CD4-positive, alpha-beta T cell treated with Interferon alpha-2 for 1 hour (primary cell): ENCODE measurements at places on chromosomes 4 and X.

DNA sequence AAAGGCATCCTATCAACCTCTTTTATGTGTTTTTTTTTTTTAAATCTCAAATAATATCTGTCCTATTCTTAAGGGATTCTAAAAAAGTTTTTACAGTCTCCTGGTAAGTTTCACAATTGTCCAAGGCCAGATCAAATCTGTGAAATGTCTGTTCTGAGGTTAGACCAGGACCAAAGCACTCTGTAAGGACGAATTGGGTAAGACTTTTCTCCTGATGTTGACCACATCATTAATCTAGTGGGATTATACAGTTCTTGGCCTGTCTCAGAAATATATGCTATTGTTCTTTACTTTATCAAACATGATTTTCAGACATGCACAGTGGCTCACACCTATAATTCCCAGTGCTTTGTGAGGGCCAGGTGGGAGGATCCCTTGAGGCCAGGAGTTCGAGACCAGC, 45.8 kb upstream of the TMEM131L start:
- no peak for DNase-seq

- DNase-seq = no peak
These were observed 39.2 kb downstream of the TRIM2 start for GRCh38 chr4:153243468-153243867.

GRCh38 chr4:32140636-32141035, 1420.5 kb downstream of the PCDH7 start:
- DNase-seq = no peak

DNA sequence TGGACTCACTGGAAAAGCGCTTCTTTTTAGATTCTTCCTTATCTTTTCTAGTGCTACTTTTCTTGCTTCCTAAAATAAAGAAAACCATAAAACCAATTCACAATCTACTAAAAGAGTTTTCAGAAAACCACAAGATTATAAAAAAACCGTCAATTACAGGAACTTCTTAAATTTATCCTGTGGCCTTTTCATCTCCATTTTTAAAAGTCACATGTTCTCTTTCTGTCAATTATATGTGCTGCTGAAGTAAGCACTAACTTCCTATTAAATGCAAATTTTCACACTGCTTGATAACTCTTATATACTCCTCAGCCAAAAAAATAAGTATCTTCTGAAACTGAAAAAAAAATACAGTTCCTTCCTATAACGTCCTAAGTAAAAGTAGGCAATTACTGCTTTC, 32.8 kb downstream of the CENPC start:
- DNase-seq = no peak

GRCh38 chrX:46991664-46992063, 79.4 kb downstream of the JADE3 start:
- no peak for DNase-seq

DNA sequence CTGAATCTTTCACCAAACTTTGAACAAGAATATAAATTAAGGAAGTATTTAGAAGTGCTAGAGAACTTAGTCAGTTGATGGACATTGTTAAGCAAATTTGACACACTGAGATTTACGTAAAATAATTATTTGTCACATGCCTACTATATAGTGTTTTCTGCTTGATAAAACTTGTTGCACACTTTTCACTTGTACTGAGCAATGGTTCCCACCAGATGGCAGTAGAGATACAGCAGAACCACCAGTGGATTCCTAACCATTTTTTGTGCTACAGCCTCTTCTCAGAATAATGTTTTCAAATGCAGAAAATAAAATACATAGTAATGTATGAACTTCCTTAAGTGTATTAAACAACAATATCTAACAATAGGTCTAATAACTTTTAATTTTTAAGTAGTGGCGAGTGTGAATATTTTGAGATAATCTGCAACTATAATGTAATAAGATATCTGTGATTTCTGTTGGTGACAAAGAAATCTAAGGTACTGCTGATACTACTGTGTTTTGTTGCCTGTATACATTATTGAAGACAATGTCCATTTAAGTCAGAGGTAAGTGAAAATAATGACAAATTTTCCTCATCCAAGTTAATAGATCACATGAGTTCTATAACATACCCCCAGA, 81.2 kb downstream of the APOOL start:
- DNase-seq = peak; percentile 12

- no peak for DNase-seq
These were observed 57.7 kb upstream of the VEGFC start for GRCh38 chr4:176850436-176850835.

DNA sequence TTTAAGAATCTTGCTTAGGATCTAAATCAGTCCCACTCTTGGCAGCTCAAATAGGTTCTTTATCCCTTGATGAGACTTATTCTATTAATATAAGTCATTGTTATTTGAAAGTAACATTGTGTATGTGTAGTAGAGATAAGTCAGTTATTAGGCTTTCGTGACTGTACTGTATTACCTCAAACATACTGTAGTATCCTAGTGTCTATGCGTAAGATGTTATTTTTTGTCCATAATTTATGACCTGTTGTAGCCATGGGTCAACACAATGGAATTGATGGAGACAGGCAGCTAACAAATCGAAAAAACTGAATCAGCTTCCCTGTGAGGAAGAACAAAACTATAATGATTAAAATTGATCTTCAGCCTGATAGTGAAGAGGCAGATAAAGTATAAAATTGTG, 41.8 kb downstream of the CLCN3 start:
- DNase-seq = no peak

- DNase-seq = no peak
These were observed 22.5 kb downstream of the HNRNPH2 start for GRCh38 chrX:101430457-101431078.

GRCh38 chr4:56466910-56467283, 520 bp upstream of the SRP72 start:
- no peak for DNase-seq

DNA sequence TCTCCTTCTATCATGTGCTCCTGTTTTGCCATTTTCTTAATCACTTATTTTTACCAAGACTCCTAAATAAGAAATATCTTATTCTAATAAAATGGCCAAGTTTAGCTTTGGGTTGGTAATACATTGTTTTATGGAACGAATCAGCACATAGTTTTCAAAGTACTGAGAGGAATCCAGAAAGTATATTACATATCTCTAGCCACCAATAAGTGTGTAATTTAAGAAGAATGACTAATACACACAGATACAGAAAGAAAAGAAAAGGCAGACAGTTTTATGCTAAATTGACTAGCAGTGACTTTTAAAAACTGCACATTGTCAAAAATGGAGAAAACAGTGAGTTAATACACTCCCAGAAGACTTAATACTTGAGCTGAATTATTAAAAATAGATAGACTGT, 167.0 kb upstream of the IL15 start:
- DNase-seq = no peak

DNA sequence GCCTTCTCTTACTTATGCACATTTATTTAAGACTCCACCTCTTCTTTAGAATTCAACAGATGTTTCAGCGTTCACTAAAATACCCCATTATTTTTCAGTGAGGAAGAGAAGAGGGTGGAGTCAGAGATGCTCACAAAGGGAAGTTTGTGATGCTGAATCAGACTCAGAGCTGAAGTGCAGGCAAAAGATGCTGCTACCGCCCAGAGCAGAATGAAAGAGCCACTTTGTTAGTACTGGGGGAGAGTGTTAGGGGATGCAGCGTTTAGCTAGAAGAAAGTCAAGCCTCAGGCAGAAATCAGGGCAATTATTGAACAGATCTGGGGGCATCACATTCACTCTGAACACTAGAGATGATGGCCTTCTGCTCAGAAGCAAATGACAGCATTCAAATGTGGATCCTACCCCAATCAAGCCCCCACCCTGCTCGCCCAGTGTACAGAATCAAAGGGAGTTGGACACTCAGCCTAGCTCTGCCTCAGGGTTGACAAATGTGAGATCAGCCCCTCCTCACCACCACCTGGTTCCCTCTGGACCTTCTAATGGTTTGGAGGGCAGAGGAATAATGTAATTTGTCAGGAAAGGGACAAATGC, 138.3 kb downstream of the UNC5C start:
- DNase-seq = no peak

DNA sequence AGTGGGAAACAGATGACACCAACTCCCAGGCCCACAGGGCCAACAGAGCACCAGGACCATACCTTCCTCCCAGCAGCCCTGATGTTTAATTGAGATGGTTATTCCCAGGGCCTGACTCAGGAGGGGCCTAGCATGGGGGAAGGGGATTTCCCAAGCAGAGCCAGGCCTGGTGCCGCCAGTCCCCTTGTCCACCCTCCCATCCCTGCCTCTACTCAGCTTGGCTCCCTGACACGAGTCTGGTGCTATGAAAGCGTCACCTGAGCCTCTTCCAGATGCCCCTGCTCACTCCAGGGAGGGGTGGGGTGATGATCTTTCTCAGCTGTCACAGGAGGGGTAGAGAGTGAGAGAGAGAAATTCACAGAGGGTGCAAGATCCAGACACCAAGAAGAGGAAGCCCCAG, 72.7 kb downstream of the EFNB1 start:
- no peak for DNase-seq

GRCh38 chr4:79358438-79358837, 32.6 kb upstream of the NAA11 start:
- DNase-seq = no peak

- no peak for DNase-seq
These were observed 103.2 kb downstream of the VCX2 start for GRCh38 chrX:8067754-8068462.

DNA sequence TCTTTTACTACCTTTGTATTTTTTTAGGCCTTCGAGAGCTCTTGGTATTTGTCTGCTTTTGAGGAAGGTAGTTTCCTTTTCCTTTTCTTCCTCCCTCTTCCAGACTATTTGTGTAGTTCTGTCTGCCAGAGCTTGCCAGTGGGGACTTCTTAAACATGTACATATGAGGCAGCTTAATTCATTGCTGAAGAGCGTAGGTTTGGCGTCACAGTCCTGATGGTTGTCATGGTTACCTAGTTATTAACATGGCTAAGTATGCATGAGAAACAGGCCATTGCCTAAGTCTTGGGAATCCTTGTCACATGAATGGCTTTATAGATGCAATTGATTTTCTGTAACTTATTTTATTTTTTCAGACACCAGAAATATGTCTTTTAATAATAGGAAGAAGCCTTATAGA, 48.5 kb upstream of the ARMCX2 start:
- DNase-seq = no peak

- no peak for DNase-seq
These were observed 45.1 kb upstream of the HSD17B10 start for GRCh38 chrX:53479301-53479700.

GRCh38 chr4:118270492-118270891, 82.3 kb downstream of the PRSS12 start:
- peak; percentile 61 for DNase-seq

DNA sequence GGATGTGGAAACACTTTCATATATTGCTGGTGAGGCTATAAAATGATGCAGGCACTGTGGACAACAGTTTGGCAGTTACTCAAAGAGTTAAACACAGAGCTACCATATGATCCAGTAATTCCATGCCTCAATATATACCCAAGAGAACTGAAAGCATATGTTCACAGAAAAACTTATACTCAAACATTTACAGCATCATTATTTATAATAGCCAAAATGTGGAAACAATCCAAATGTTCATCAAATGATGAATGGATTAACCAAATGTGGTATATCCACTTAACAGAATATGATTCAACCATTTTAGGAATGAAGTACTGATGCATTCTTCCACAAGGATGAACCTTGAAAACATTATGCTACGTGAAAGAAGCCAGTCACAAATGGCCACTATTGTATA, 603.8 kb downstream of the IQCM start:
- no peak for DNase-seq

DNA sequence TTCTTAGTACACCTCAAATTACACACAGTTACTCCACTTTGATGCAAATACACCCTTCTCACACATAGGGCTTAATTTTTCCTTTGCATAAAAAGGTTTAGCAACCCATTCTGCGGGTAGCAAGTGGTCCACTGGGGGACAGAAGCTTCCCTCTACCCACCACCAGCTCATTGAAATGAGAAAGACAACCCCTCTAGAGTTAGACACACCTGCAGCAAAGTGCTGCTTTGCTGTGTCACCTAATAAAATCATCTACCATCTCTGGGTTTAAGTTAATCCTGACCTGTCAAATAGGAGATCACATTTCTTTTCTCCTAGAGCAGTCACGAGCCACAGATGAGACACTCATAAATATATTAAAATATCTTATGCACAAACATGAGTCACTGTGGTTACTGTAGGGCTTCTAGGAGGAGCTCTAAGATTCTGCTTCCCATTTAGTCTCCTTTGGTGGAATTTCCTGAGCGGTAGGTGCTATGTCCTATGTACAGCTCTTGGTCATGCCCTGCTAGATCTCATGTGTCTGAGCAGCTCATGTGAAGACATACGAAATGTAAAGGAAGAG, 11.9 kb downstream of the BMX start:
- DNase-seq = no peak

GRCh38 chr4:130043732-130044160, 947.8 kb downstream of the C4orf33 start:
- DNase-seq = no peak

DNA sequence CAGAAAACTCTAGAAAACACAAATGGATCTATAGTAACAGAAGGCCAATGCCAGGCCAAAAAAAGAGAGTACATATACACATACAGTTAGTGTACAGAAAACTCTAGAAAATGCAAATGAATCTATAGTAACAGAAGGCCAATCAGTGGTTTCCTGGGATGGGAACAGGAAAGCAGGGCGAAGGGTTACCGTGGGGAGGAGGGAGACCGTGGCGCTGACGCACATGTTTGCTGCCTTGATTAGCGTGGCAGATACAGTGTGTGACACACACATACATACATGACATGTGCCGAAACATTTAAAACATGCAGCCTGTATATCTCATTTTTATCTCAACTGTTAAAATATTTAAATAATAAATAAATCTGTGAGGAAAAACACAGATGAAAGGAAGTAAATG, 14.7 kb downstream of the GAK start:
- DNase-seq = no peak

GRCh38 chrX:130196466-130196865, 24.7 kb downstream of the RAB33A start:
- no peak for DNase-seq

GRCh38 chr4:152672206-152673092, 7.3 kb downstream of the TMEM154 start:
- DNase-seq = no peak

DNA sequence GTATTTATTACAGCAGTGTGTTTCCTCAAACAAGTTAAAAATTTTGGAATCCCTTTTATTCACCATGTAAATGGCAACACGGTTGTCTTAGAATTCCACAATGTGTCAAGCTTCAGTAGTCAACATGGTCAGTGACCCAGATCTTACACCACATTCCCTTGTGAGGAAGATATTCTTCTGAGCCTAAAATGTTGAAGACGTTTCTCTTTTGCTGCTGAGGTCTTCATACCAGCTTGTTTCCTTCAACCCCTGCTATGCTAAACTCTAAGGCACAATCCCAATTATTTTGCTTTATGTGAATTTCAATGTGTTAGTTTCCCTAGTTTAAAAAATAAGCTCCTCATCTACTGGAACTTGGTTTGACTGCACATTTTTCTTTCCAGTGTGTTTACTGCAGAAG, 17.6 kb upstream of the LDB2 start:
- no peak for DNase-seq

DNA sequence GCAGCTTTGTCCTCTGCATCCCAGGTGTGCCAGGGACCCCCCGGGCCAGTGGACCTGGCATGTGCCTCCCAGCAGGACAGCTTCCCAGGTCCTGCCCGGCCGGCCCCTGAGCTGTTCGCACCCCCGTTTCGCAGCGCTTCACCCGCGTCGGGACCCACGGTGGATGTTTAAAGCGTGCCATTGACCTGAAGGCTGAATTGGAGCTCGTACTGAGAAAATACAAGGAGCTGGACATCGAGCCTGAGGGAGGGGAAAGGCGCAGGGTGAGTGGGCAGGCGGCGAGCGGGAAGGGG, 7.9 kb downstream of the UVSSA start:
- no peak for DNase-seq
